ENCODE measurements at places on chromosomes 12 and 14. TPM values are rescaled to one million over a fixed set of nuclear protein-coding genes. Genes with fewer than 3 reads are reported as not detected.

Gene NUMB
- 51.9 TPM for total RNA-seq

- no peak for DNase-seq
These were observed 11.4 kb upstream of the ARF6 start for GRCh38 chr14:49881350-49882001.

DNA sequence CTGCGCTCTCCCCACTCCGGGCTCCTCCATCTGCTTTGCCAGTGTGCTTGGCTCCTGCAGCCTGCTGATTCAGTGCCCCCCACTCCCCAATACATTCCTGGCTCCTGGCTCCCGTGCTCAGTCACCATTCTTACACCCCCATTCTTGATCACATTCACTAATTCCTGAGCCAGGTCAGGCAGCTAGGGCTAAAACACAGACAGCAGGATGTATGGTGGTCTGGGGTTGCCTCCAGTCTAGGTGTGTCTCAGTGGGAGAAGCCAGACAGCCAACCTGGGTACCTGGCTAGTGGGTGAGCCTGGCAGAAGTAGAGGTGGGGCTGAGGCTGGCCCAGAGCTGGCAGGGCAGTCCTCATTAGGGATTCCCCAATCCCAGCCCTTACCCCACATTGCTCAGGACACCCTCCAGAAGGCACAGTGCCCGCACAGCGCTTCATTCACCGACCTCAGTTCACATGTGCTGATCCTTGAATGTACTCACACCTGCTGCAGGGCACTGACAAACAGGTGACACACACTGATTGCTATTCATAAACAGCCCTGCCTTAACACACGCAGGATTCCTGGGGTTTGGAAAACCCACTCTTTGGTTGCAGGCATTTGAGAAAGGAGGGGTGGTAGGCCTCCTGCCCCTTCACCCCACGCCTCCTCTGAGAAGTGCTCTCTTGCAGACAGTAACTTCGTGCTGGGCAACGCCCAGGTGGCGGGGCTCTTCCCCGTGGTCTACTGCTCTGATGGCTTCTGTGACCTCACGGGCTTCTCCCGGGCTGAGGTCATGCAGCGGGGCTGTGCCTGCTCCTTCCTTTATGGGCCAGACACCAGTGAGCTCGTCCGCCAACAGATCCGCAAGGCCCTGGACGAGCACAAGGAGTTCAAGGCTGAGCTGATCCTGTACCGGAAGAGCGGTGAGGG lies 1.7 kb downstream of the KCNH3 start:
- no peak for DNase-seq

Gene ATP6V1D
- total RNA-seq, result 86.3 TPM

GRCh38 chr14:69711065-69711464 lies 55.9 kb upstream of the SRSF5 start:
- DNase-seq, result no peak

Gene KCNK13
- total RNA-seq, result 0.39 TPM

Gene SERPINA3
- total RNA-seq, result not detected

DNA sequence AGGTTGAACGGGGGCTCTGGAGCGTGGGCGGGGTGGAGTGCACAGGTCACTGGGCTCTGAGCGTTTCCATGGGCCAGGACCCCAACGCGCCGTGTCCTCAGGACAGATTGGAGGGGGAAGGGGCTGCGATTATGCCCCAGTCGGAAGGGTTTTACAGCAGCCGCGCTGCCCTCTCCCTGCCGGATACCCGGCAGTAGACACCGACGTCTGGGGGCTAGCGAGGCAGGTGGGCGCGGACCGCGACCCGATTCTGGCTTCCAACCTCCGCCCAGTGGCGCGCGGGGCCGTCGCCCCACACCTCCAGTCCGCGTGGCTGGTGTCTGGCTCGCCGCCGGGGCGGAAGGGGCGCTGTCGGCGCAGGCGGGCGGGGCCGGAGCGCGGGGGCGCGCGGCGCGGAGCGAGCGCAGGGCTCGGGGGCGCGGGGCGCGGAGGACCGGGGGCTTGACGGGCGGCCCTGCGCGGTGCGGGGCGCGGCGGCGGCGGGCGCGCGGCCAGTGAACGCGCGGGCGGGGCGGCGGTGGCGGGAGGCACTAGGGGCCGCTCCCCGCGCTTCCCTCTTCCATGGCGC lies 2.4 kb upstream of the KIF26A start:
- no peak for DNase-seq

Gene TMEM132D
- 6.1 TPM for total RNA-seq

DNA sequence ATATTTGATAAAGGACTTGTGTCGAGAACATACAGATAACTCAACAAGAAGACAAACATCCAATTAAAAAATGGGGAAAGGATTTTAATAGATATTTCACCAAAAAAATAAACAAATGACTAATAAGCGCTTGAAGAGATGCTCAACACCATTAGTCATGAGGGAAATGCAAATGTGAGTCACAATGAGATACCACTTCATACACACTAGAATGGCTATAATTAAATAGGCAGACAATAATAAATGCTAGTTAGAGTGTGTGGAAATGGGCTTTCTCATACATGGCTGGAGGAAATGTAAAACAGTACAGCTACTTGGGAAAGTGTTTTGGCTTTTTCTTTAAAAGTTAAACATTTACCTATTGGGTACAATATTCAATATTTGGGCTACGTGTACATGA lies 34.8 kb downstream of the DLK1 start:
- DNase-seq, result no peak

- DNase-seq, result no peak
These were observed 46.6 kb upstream of the LRIG3 start for GRCh38 chr12:58966939-58967338.

Gene CCDC38
- total RNA-seq, result not detected

DNA sequence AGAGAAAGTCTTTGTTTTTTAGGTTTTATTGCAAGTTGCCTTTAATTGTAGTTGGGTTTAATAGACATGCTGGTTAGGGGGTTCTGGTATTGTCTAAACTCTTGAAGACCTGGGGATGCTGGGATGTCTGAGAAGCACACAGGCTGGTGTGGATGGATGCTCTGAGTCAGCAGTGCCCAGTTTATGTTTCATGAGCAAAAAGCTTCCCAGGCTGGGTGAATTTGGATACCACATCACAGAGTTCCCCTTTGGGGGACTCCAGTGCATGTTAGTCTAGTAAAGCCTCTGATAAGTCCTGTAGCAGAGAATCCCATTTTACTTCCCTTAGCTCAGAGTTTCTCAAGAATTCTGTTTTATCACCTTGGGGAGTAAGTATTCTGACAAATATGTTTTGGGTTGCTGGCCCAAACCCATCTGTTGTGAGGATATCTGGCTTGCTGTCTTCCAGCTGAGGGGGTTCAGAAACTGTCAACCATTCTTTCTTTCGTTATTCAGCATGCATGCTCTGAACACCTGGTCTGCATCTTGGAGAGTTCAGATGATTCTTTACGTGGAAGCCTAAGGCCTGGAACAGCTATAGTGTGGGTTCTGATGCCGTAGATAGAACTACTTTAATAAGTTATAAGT lies 509.1 kb downstream of the VRK1 start:
- no peak for DNase-seq
